ENCODE measurements at places on chromosomes 12 and 14.
A peak's percentile ranks its signal among the peaks of the same experiment; 100 is the strongest.

- no peak for DNase-seq
Measured at GRCh38 chr14:77457115-77457521, 283 bp downstream of the VIPAS39 start.

- DNase-seq: no peak
Measured at GRCh38 chr14:26873362-26873960, 275.6 kb upstream of the NOVA1 start.

GRCh38 chr12:10717410-10717809 lies 5.7 kb downstream of the YBX3 start:
- DNase-seq: no peak

GRCh38 chr12:115873451-115874082 lies 403.9 kb downstream of the MED13L start:
- no peak for DNase-seq

DNA sequence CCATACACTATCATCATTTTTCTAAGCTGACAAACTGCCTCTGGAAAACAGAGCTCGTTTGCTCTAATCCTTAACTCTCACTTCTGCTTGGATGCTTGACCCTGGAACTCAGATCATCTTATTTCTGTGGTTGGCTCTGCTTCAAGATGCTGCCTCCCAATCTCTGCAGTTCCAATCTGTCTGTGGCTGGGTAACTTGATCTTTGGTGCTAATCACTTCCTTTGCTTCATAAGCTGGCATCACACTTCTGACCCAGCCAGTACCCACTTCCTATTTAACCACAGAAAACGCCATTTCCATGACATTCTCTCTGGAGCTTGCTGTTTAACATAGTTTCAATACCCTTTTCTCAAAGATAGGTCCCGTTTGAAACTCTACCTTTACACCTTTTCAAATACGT lies 254.2 kb downstream of the ACSS3 start:
- no peak for DNase-seq

DNA sequence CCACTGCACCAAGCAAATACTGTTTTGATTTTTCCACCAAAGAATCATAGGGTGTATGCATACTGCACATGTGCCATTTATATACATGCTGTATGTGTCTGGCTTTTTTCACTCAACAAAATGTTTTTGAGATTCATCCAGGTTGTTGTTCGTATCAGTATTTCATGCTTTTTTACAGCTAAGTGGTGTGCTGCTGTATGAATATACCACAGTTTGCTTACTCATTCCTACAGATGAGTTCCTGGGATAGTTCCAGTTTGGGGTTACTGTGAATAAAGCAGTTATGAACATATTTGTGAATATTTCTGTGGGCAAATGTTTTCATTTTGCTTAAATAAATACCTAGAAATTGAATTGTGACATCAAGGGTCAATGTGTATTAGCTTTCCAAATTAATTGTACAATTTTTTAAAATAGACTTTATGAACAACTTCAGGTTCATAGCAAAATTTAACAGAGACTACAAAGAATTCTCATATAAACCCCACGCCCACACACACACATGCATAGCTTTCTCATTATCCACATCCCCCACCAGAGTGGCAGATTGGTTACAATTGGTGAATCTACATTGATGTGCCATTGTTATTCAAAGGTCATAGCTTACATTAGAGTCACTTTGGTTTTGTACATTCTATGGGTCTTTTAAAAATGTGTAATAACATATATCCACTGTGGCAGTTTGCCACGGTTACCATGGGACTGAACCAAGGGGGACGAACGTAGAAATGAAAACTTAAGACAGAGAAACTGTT lies 6.9 kb upstream of the KRT6A start:
- no peak for DNase-seq

- DNase-seq: no peak
Measured at GRCh38 chr14:88209273-88209672, 113.8 kb downstream of the KCNK10 start.

GRCh38 chr12:130303781-130304180 lies 33.9 kb upstream of the PIWIL1 start:
- no peak for DNase-seq

GRCh38 chr12:42568952-42569915 lies 20.3 kb downstream of the PRICKLE1 start:
- DNase-seq: peak; percentile 80

DNA sequence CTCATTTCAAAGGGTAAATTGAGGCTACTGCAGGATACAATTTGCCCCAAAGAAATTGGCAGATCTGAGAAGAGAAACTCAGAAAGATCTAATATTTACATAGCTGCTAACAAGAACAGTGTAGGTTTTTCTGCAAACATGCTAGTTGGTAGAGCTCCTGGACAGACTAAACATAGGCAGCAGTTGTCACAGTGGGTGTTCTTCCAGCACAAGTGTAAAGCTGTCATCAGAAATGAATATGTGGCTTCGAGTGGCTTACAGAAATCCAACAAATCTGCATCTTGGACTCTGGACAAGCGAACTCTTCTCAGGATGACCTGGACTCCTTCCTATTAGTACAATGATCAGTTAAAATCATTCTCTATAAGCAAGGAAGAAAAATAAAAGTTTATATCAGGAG lies 5.9 kb downstream of the CBX5 start:
- no peak for DNase-seq

GRCh38 chr14:101956179-101956885 lies 8.0 kb upstream of the DYNC1H1 start:
- DNase-seq: no peak

DNA sequence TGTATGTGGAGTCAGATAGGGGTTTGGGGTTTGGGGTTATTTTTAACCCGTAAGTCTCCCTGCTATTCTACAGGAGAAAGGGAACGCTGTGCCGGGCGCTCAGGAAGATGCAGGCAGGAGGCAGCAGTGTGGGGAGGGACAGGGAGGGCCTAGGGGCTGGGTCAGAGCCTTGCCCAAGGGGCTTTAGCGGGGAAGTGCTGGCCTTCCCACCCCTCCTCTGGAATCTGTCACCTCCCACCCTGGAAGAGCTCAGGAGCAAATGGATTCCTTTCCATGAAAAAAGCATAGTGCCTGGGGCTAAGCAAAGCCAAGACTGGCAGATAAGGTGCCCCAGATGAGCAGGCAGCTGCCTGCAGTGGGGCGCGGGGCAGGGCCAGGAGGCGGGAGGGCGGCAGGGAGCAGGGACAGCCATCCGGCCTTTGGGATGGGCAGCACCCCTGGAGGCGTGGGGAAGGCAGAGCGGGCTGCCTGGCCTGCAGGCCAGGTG lies 7.3 kb upstream of the INF2 start:
- DNase-seq: no peak

DNA sequence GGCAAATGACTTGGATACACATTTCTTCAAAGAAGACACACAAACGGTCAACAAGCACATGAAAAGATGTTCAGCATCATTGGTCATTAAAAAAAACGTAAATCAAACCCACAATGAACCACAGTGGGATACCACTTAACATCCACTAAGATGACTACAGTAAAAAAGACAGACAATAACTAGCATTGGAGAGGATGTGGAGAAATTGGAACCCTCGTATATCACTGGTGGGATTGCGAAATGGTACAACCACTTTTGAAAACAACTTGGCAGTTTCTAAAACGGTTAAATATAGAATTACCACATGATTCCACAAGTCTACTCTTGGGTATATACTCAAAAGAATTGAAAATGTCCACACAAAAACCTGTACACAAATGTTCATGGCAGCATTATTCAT lies 25.2 kb upstream of the PPFIBP1 start:
- DNase-seq: peak; percentile 29

DNA sequence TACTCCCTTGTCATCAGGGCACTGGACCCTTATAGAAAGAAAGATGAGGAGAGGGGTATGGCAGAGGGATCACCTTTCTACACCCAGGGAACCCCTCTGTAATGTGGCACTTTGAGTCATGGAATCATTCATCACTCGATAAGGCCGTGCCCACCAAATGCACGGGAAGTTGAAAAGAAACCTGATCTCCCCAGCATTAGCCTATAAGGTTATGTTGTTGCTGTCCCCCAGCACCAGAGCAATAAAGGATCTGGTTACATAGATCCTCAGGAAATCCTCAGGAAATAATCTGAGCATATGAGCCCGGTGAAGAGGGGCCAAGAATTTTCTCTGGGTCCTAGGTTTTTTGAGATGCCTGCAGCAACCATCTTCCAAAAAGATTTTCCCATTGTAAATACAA lies 148.8 kb upstream of the CRY1 start:
- DNase-seq: no peak

DNA sequence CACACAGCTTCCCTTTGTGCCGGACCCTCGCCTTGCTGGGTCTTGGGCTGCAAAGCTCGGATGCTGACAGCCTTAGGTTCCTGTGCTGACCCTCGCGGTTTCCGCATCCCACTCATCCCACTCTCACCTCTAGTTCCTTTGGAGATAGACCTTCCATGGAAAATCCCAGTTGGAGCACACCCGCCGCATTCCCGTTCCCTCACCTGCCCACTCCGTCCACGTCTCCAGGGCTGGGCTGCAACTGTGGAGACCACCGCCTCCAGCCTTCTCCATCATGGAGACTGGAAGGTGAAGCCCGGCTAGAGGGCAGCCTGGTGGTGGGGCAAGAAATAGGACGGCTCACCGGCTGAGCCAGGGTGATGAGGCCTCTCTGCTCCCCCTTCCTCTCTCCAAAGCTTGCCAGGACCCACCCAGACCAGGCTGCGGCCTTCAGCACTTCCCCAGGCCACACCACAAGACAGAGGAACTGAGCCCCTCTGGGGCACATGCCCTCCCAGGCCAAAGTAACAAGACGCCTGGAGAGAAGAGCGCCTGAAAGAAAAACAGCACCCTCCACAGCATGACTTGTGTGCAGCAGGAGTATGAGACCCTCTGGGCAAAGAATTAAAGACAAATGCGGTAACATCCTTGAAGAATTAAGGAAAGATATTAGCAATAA lies 15.0 kb downstream of the TMEM121 start:
- DNase-seq: peak; percentile 42

DNA sequence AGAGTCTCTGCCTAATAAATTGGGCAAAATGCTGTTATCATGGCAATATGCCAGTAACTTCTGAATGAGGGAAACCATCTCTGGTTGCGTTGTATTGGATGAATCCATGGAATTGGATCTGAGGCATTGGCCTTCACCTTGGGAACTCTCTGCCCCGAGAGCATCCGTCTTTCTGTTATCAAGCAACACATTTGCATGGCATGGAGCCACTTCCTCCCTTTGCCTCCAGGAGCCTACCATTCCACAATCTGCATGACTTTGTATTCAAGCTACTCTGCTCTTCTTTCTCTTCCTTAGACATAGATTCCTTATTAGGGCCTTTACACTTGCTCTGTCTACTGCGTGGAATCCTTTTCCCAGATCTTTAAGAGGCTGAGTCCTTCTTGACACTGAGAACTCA lies 57.2 kb downstream of the RIC8B start:
- no peak for DNase-seq

DNA sequence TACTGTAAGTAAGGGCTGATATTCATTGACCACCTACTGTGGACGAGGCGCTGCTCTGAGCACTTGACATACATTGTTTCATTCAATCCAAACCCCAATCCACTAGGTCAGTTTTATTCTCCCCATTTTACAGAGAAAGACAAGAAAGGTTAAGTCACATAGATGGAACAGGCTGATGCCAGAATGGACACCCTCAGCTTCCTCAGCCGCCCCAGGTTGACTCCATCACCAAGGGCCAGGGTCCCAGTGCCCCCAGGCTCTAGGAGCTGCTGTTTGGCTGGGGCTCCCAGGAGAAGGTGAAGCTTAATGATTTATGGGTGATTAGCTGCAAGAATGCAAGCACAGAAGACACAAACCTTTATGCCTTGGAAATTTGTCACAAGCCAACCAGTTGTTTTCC lies 671 bp upstream of the AQP2 start:
- no peak for DNase-seq

DNA sequence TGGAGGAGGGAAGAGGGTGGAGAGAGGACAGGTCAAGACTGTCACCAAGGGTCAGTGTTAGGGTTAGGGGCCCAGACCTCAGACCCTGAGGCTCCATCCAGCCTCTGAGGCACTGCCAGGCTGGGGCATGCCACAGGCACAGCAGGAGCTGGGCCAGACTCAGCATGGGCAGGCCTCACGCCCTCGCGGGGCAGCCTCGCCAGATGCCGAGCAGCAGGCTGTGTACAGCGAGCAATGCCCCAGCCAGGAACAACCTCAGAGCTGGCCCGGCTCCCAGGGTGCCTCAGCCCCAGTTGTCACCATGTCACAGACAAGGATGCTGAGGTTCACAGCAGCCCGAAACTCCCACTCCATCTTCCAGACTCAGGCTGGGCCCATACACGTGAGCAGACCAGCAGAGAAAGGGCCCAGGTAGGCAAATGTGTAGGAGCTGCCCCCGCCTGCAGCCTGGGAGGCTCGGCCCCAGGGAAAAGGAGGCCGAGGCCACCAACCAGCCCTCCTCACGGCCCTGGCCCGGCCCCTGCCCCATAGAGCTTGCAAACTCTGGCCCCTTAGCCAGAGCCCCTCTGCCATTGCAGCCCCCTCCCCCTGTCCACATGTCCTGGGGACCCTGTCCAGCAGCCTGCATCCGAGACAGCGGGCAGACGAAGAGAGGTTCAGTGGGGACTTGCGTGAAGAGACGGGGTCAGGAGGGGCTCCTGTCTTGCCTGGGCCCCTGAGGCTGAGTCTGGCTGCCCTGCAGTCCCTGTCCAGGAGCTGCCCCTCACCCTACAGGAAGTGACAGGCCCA lies 7.5 kb downstream of the C14orf180 start:
- DNase-seq: peak; percentile 25

DNA sequence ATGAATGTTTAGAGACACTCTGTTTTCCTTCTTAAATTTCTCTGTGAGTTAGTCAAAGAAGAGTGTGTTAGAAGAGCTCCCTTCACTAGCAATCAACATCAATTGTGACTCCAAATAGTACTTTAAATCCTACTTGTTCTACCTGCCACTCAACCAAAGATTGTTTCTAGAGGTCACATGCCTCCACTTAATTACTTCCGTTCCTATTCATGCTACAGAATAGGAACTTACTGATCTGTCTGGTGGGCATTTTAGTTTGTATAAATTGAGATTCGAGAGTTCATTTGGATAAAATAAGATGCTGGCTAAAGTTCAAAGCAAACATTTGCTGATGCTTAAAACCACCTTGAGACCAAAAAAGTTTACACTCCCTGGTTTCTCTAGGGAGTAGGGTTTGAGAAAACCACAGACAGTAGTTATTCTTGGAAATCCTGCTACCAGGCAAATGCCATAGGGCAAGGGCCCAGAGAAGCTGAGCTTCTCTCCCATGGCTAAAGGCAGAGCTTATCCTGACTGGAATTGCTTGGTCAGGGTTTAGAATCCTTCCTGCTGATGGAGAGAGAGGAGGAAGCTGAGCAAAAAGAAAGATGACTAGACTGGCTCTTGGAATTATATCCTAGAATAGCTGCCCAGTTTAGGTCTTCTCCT lies 389.6 kb upstream of the ATP2B1 start:
- DNase-seq: no peak

Data from hematopoietic multipotent progenitor cell treated with erythropoietin and hydrocortisone succinate and interleukin-3 and kit ligand, for 4 days (in vitro differentiated cells).